HT1080 (cell line): ENCODE measurements at places on chromosomes 5 and 9. TPM values are rescaled to one million over a fixed set of nuclear protein-coding genes. Genes with fewer than 3 reads are reported as not detected.

Gene CNOT8
- 40.0 and 52.5 TPM in 2 replicates for total RNA-seq

Gene MAP1B
- 52.6 and 75.1 TPM in 2 replicates for total RNA-seq

Gene DBH
- not detected in 2 replicates for total RNA-seq

Gene SMIM3
- total RNA-seq, result 4.4 and 5.9 TPM in 2 replicates

Gene S1PR3
- 0.05 TPM in 1 of 2 replicates, not detected in the other for total RNA-seq

Gene PCDHA7
- not detected in 2 replicates for total RNA-seq
